ENCODE measurements at places on chromosomes 4 and X. TPM values are rescaled to one million over a fixed set of nuclear protein-coding genes. Genes with fewer than 3 reads are reported as not detected.

Gene PCSK1N
- 0.67 TPM for total RNA-seq

GRCh38 chr4:16007471-16008095 is 44.6 kb upstream of the FGFBP2 start:
- DNase-seq = no peak

DNA sequence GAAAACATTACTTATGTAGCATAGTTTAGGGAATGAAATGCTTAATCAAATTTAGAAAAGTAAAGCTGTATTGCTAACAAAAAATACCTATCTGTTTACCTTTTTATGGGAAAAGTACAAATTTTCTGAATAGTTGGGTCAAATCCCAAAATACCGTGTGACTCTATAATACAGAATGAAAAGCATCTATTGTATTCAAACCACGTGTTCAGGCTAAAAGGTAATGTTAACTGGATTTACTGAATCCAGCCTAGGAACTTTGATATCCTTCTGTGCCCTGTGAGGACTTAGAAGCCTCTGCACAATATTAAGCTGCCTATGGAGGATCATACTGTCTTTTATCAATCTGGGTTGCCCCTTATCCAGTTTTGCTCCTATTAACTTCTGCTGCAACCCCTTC is 36.3 kb upstream of the AGA start:
- DNase-seq = no peak

DNA sequence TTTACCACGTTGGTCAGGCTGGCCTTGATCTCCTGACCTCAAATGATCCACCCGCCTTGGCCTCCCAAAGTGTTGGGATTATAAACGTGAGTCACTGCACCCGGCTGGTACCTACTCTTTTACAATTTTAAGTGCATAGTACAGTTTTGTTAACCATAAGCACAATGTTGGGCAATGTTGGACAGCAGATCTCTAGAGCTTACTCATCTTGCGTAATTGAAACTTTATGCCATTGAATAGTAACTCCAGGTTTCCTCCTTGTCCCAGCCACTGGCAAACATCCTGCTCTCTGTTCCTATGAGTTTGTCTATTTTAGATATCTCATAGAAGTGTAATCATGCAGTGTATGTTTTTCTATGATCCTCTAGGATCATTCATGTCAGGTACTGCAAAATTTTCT is 9.3 kb upstream of the CPE start:
- no peak for DNase-seq

DNA sequence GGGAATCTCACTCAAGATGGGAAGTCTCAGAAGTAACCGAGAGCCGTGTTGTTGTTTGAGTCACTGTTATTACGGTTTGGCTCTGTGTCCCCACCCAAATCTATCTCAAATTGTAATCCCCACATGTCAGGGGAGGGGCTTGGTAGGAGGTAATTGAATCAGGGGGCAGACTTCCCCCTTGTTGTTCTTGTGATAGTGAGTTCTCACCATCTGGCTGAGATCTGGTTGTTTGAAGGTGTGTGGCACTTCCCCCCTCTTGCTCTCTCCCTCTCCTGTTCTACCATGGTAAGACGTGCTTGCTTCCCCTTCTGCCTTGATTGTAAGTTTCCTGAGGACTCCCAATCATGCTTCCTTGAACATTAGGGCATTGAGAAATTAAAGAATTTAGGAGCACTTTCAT is 37.0 kb downstream of the HAND2 start:
- DNase-seq = no peak

GRCh38 chr4:110508827-110509710 is 33.1 kb downstream of the ENPEP start:
- no peak for DNase-seq

GRCh38 chr4:139275281-139275735 is 4.7 kb downstream of the MGARP start:
- no peak for DNase-seq

- DNase-seq = no peak
Measured at GRCh38 chr4:70754990-70755688, 33.4 kb downstream of the RUFY3 start.

Gene GABRG1
- 1.4 TPM for total RNA-seq

Gene ARMCX1
- total RNA-seq = 40.9 TPM

DNA sequence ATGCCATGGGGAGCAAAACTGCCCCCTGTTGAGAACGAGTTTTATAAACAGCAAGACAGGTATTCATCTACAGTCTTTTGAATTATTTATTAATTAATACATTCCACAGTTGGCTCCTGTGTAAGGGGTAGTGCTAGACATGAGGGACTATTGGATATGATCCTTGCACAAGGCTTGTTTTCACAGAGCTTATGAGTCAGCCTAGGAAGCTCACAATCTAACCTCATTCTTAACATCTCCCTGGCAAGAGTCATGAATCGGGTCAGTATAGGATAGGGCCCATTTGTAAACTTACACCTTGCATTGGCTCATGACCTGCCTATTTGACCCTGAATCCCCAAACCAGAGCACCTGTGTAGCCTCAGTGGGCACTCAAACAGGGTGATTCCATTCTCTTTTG is 209.1 kb upstream of the HCCS start:
- no peak for DNase-seq

DNA sequence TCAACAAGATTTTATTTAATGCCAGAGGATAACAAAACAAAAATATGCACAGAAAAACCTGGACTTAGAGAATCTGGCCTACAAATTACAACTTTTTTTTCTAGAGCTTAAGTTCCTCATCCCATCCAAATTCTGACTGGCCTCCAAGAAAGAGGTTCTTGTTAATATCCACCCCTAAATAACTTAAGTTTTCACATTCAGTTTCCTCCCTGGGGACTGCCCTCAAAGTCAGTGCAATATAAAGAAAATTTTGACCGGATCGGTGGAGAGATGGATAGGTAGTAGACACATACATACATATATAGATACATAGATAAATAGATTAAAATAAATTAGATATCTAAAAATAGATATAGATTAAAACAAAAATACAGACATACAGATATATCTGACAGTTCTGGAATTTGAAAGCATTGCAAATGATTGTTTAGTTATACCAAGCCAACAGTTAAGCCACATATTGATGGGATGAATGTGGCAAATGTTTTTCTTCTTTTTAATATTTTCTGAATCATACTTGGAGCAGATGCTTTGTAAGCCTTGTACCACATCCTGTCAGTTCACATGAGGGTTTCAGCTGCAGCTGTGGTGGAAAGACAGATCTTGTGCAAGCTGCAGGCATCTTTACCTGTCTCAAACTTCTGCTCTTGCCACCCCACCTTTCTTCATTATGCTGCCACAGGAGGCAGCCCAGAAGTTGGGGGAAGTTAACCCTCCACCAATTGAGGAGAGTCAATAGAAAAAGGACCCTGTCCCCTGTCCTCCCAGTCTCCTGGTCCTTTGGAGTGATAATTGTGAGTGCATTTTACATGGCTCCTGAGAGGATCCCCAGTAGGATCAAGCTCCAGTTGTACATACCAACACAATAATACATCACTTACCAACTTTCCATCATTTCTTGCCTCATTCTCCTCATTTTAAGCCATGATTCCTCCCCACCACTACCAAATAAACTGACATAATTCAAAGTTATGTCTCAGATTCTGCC is 58.5 kb upstream of the PRDM8 start:
- no peak for DNase-seq

DNA sequence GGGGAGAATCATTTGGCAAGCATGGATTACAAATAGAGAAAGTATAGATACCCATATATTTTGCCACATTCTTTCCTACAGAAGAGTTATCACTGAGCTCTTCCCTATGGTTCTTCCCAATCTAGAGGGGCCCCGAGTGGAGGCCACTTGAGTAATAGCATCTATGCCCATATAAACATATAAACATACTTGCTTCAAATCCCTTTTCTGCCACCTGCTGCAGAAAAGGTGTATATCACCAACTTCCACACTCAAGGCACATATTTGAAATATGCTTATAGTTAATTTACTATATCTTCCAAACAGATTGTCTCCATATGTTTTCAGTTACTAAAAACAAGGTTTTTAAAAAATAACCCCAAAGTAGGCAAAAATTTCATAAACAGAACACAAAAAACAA is 642.8 kb upstream of the DIPK2B start:
- DNase-seq = no peak

Gene SLC7A11
- 0.89 TPM for total RNA-seq

GRCh38 chr4:108972613-108973283 is 209.9 kb upstream of the ETNPPL start:
- no peak for DNase-seq

GRCh38 chr4:182083671-182084410 is 159.4 kb upstream of the TENM3 start:
- DNase-seq = no peak

Gene EDA
- 9.2 TPM for total RNA-seq

Gene MAGEB2
- not detected for total RNA-seq

GRCh38 chrX:23383411-23383810 is 48.8 kb downstream of the PTCHD1 start:
- DNase-seq = no peak

Gene ALB
- 1.0 TPM for total RNA-seq

DNA sequence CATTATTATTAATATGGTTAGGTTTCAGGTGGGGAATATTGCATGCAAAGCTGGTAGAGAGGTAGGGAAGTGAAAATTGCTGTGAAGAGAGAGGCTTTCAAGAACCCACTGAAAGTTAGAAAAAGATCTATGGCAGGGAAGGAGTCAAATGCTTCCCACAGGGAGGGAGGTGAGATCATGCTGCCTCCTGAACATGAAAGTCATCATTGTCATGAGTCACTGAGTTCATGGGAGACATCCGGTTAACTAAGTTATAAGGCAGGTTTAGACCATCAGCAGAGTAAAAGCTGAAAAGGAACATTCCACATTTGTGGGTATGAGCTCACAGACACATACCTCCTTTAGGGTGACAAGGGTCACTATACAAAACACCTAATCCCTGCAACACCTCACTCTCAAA is 16.2 kb downstream of the GATB start:
- DNase-seq = no peak

DNA sequence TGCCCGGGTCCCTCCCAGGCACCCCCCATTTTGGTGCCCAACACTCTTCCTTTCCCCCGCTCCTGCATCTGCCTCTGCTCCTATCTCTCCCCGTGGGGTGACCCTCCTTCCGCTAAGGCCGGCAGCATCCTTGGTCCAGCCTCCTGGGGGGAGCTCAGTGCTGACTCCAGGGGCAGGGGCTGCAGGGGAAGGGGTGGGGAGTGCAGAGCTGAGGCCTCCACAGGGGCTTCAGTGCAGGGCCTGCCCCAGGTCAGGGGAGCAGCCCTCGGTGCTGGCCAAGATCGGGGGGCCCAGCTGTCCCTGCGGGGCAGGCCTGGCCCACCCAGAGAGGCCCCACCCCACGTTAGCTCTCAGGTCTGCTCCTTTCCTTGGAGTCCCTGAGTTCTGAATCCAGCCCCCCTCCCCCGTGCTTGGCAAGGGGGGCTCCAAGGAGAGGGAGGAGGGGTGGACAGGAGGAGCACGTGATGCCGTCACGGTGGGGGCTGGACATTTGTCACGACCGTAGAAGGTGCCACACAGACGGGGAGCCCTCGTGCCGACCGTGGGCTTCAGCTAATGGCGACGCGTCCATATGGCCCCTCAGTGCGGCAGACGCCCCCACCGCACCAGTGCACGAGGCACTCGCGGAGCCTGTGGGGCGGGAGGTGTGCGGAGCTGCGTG is 63.5 kb upstream of the ADRA2C start:
- DNase-seq = no peak

DNA sequence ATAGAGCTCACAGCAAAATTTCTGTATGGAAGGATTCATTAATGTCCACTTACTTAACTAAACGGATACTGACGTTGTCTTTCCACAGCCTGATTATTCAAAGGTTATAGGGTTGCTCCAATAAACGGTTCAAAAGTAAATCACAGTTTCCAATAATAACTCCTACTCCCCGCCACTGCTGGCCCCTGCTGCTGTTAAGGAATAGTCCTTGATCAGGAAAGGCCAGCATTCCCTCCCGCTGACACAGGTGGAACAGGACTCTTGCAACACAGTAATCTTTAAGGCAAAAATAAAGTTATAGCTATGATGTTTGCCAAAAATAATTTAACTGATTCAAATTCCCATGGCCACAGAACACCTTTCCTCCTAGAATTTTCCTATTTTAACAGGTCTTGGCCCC is 53.9 kb downstream of the FAT1 start:
- DNase-seq = no peak

Gene USP27X
- 4.4 TPM for total RNA-seq

- no peak for DNase-seq
Measured at GRCh38 chr4:123266221-123266620, 130.4 kb upstream of the SPRY1 start.

- DNase-seq = no peak
Measured at GRCh38 chr4:164802301-164802901, 48.5 kb downstream of the SMIM31 start.

Gene PRKG2
- total RNA-seq = 3.2 TPM

- DNase-seq = no peak
Measured at GRCh38 chr4:139229534-139230039, 50.4 kb downstream of the MGARP start.

Gene SLC10A4
- not detected for total RNA-seq

Gene SYTL4
- 18.0 TPM for total RNA-seq

DNA sequence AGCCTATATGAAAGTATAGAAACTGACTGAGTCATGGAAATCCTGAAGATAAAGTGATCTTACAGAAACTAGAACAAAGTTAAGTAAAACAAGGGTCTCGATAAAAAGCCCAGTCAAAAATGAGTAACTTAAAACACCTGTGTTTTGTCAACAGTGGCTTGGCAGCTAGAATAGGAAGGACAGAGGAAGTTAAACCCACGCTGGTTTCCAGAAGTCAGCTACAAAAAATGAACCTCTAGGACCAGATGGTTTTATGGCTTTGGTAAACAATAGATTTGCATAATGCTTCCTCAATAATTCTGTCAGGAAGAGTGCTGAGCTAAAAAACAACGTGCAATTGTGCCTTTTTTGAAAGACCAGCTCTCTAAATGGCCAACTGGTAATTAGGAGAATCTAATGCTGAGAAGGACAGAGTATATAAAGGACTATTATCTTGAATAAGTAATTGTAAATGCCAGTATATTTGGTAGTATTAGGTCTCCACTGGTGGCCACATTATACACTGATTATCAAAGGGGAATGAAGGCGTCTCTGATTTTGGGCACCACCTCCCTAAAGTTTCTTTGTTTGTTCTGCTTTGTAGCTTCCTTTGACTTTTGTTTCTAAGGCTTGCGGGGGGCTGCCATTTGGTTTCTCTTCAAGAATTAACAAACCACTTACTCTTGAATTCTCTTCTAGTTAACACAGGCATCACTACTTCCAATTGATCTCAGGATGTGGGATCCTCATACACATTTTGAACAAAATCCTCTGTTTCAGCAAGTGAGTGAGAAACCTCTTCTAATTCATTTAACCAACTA is 72.2 kb upstream of the PPP3CA start:
- no peak for DNase-seq

Gene KDM6A
- total RNA-seq = 52.8 TPM

GRCh38 chr4:64360664-64361398 is 48.4 kb downstream of the TECRL start:
- DNase-seq = no peak
